ENCODE measurements at places on chromosomes 7 and 10.

GRCh38 chr7:13352677-13353076 is 636.8 kb downstream of the ETV1 start:
- no peaks in the 10 kb centered on the region for H3K36me3 ChIP-seq
- DNase-seq = no peak
- no peak overlapping the region for H3K27ac ChIP-seq
- no peaks in the 10 kb centered on the region for H3K4me1 ChIP-seq

- peaks cover 5% of the 10 kb centered on the region for H3K4me1 ChIP-seq
- no peak for DNase-seq
- no peak overlapping the region for H3K4me3 ChIP-seq
- H3K27me3 ChIP-seq = peaks cover 38% of the 10 kb centered on the region
- H3K36me3 ChIP-seq = no peaks in the 10 kb centered on the region
- H3K27ac ChIP-seq = no peak overlapping the region
Measured at GRCh38 chr10:75429159-75429827, 2.1 kb upstream of the LRMDA start.

DNA sequence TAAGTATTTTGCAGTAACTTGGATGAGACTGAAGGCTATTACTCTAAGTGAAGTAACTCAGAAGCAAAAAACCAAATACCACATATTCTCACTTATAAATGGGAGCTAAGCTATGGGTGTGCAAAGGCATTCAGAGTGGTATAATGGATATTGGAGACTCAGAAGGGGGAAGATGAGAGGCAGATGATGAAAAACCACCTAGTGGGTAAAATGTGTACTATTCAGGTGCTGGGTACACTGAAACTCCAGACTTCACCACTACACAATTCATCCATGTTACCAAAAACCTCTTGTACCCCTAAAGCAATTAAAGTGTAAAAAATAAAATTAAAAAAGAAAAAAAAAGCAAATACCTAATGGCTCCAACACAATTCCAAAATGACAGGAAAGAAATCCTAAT is 351.7 kb downstream of the NXPH1 start:
- no peaks in the 10 kb centered on the region for H3K4me1 ChIP-seq
- no peak overlapping the region for H3K27ac ChIP-seq
- H3K36me3 ChIP-seq = no peaks in the 10 kb centered on the region
- DNase-seq = no peak

GRCh38 chr7:134752006-134752760 is 27.3 kb upstream of the CALD1 start:
- DNase-seq = no peak
- no peaks in the 10 kb centered on the region for H3K36me3 ChIP-seq
- no peak overlapping the region for H3K27ac ChIP-seq
- H3K4me1 ChIP-seq = peaks cover 13% of the 10 kb centered on the region
- H3K4me3 ChIP-seq = no peak overlapping the region

DNA sequence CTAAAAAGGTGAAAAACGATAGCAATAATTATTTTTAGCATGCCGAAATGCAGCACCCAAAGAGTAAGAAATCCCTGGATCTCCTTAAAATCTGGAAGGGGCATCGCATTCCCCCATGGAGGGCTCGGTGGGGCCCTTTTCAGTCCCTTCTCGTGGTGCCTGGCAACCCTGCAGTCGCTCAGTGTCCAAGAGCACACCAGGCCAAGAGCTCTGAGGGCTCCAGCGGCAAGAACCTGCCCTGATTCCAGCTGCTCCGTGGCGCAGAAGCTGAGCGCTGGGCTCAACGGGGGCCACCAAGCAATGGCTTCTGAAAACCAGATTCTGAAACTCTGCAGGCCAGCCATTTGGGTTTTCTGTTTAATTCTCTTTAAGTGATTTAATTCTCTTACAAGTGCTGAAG is 131.2 kb downstream of the PRKAG2 start:
- no peaks in the 10 kb centered on the region for H3K27me3 ChIP-seq
- H3K4me1 ChIP-seq = peaks cover 38% of the 10 kb centered on the region
- no peaks in the 10 kb centered on the region for H3K36me3 ChIP-seq

GRCh38 chr10:20100171-20100570 is 283.9 kb downstream of the PLXDC2 start:
- no peak for DNase-seq
- H3K4me1 ChIP-seq = peaks cover 1% of the 10 kb centered on the region
- H3K4me3 ChIP-seq = no peak overlapping the region
- H3K36me3 ChIP-seq = no peaks in the 10 kb centered on the region
- H3K27me3 ChIP-seq = no peaks in the 10 kb centered on the region
- no peak overlapping the region for H3K27ac ChIP-seq

GRCh38 chr10:97412891-97413304 is 11.8 kb upstream of the RRP12 start:
- H3K27me3 ChIP-seq = peaks cover 4% of the 10 kb centered on the region
- peak; percentile 65 for DNase-seq
- peaks cover 53% of the 10 kb centered on the region for H3K4me1 ChIP-seq
- H3K36me3 ChIP-seq = peaks cover 7% of the 10 kb centered on the region

- peaks cover 16% of the 10 kb centered on the region for H3K4me1 ChIP-seq
- no peak for DNase-seq
- H3K27me3 ChIP-seq = no peaks in the 10 kb centered on the region
- H3K36me3 ChIP-seq = no peaks in the 10 kb centered on the region
Measured at GRCh38 chr7:142838461-142839213, 16.2 kb upstream of the EPHB6 start.

GRCh38 chr10:101216207-101217043 is 12.8 kb downstream of the LBX1 start:
- no peak for DNase-seq
- H3K36me3 ChIP-seq = no peaks in the 10 kb centered on the region
- H3K27ac ChIP-seq = peak overlapping the region; percentile 18
- peaks cover 32% of the 10 kb centered on the region for H3K4me1 ChIP-seq

GRCh38 chr7:148898845-148899484 is 14.9 kb upstream of the EZH2 start:
- H3K4me3 ChIP-seq = no peak overlapping the region
- no peaks in the 10 kb centered on the region for H3K36me3 ChIP-seq
- H3K4me1 ChIP-seq = peaks cover 23% of the 10 kb centered on the region
- H3K27me3 ChIP-seq = no peaks in the 10 kb centered on the region
- peak overlapping the region; percentile 53 for H3K27ac ChIP-seq

DNA sequence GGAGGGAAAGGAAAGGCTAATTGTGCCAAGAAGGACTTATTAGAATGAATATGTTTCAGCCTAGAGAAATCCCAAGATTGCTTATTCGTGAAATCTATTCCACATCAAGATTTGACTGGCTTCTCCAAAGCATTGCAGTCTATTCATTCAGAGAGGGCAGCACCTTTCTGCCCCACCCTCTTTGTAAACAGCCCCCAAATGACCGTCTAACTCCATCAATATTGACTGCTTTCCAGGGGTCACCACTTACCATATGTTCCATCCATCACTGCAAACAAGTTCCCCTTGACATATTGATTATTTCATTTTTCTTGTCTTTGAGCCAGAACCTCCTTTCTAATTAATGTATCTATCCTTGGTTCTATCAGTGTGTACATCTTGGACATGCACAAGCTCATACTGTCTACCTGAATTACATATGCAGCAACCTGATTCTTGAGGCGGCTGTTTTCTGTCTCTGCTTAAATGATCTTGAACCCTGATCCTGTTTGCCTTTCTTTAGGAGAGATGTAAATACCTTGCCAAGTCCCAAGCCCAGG is 44.2 kb upstream of the PTER start:
- H3K4me3 ChIP-seq = no peak overlapping the region
- H3K27ac ChIP-seq = no peak overlapping the region
- H3K27me3 ChIP-seq = peaks cover 4% of the 10 kb centered on the region
- no peaks in the 10 kb centered on the region for H3K4me1 ChIP-seq
- H3K36me3 ChIP-seq = no peaks in the 10 kb centered on the region
- DNase-seq = no peak

- no peaks in the 10 kb centered on the region for H3K4me1 ChIP-seq
- no peak overlapping the region for H3K27ac ChIP-seq
- no peak overlapping the region for H3K4me3 ChIP-seq
- no peaks in the 10 kb centered on the region for H3K36me3 ChIP-seq
Measured at GRCh38 chr10:99470327-99470726, 39.9 kb upstream of the GOT1 start.

DNA sequence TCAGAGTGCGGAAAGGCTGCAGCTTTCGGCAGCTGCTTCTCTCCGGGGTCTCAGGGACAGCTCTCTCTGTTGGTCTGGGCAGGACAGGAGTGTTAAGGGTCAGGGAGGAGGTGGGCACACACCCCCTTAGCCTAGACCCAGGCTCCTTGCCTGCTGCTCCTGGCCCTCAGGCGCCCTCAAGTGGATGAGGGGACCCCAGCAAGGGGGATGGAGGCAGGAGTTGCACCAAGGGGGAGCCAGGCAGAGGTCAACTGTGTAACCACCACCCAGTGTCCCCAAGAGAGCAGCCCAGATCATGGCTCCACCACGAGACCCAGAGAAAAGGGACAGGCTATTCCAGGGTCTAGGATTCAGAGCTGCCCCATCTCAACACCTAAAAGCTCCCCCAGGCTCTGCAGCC is 26.9 kb downstream of the SPOCK2 start:
- H3K36me3 ChIP-seq = peaks cover 20% of the 10 kb centered on the region
- peak overlapping the region; percentile 59 for H3K27ac ChIP-seq
- H3K4me1 ChIP-seq = peaks cover 30% of the 10 kb centered on the region

DNA sequence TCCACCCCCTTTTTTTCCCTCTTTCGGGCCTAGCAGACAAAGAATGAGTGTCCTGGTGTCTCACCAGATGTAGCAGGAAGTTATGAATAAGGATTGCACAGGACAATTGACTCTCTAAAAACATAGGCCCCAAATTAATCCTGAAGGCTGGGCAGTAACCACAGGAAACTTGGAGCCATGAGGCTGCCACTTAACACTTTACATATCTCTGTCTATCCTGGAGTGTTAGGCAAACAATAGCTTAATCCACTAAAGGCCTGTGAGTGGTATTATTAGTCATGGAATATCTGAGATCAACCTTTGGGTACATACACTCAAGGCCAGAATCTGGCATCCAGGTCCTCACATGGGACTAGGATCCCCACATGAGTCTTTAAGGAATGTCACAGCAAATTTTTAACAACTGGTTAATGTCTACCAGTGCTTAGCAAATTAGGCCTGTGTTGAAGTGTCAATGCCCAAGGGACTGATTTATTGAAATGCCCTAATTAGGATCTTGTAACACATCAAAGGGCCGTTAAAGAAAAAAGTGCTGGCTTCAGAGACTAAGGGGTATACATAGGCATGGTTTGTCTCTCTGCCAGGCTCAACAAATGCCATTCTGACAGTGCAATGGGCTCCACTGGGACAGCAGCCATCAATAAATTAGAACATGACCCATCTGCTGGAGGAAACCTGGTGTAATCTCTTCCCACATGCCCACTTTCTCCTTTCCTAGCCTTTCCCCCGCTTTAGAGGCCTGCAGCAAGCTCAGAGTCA is 196.7 kb upstream of the TBX20 start:
- no peak for DNase-seq
- peaks cover 30% of the 10 kb centered on the region for H3K27me3 ChIP-seq
- H3K36me3 ChIP-seq = peaks cover 2% of the 10 kb centered on the region

DNA sequence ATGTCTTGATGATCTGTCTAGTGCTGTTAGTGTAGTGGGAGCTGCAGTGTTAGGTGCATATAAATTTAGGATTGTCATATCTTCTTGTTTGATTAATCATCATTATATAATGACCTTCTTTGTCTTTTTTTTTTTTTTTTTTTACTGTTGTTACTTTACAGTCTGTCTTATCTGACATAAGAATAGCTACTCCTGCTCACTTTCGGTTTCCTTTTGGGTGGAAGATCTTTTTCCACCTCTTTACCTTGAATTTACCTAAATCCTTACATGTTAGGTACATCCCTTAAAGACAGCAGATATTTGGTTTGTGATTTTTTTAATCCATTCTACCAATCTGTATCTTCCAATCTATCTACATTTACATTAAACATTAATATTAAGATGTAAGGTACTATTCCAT is 113.6 kb upstream of the PCLO start:
- H3K4me3 ChIP-seq = no peak overlapping the region
- no peaks in the 10 kb centered on the region for H3K36me3 ChIP-seq
- no peak for DNase-seq
- H3K27ac ChIP-seq = no peak overlapping the region
- H3K4me1 ChIP-seq = no peaks in the 10 kb centered on the region
- H3K27me3 ChIP-seq = no peaks in the 10 kb centered on the region

GRCh38 chr7:24703296-24703695 is 54.0 kb downstream of the GSDME start:
- H3K27me3 ChIP-seq = no peaks in the 10 kb centered on the region
- H3K27ac ChIP-seq = no peak overlapping the region
- peaks cover 7% of the 10 kb centered on the region for H3K36me3 ChIP-seq
- no peak for DNase-seq
- no peak overlapping the region for H3K4me3 ChIP-seq

DNA sequence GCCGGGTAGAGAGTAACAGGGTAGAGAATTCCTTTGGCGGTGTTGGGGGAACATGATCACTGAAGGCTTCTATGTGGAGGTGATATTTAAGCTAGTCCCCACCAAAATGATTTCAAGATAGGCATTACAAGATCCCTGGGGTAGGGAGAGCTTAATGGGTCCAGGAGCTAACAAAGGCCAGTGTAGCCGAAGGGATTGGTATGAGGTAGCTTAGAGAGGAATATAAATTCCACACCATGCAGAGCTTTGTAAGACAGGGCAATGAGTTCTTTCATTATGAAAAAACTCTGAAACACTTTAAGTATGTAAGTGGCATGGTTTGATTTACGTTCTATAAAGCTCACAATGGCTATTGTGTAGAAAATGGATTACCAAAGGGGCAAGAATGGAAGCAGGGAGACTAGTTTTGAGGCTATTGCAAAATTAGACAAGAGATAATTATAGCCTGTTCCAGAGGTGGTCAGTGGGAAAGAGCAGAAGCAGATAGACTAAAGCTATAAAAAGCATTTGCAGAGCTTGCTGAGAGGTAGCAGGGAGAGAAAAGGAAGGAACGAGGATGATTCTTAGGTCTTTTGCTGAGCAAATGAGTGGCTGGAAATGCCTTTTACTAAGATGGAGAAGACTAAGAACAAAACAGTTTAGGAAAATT is 119.7 kb upstream of the SLC25A13 start:
- H3K4me3 ChIP-seq = no peak overlapping the region
- H3K27ac ChIP-seq = no peak overlapping the region
- no peaks in the 10 kb centered on the region for H3K36me3 ChIP-seq
- no peak for DNase-seq
- H3K27me3 ChIP-seq = no peaks in the 10 kb centered on the region

DNA sequence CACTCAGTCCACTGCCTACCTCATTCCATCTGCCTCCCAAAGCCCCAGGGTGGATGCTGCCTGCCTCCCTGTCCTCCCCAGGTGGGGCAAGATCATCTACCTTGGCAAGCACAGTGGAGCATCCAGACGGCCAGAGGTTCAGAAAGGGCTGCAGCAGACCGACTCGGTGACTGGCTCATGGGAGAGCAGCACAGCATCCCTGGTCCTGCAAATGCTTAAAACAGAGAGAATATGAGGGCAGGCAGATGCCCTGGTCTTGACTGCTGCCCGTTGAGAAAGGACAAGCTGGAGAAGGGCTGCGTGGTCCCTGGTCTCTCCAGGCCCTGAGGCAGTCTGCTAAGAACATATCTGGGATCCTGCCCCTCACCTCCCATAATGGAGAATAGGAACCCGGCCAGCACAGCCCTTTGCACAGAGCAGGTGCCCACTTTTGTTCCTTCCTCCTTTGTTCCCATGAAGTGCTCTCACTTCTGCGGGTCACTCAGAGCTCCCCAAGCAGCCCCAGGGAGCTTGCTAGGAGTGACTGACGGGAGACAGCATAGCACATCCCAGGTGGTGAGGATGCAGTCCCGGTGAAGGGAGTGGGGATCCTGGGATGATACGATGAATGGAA is 1.4 kb downstream of the HPS1 start:
- DNase-seq = no peak
- H3K27me3 ChIP-seq = no peaks in the 10 kb centered on the region
- peak overlapping the region; percentile 82 for H3K27ac ChIP-seq
- peak overlapping the region; percentile 88 for H3K4me3 ChIP-seq
- H3K4me1 ChIP-seq = peaks cover 48% of the 10 kb centered on the region

Measured in activated naive CD8-positive, alpha-beta T cell treated with anti-CD3 and anti-CD28 coated beads, Interleukin-2, amount 50 U/mL, for 24 hours (primary cell).